ENCODE measurements at places on chromosomes 2 and 18.

GRCh38 chr2:189213250-189213649 is 33.7 kb upstream of the COL5A2 start:
- no peak for DNase-seq

- no peak for DNase-seq
Observed at GRCh38 chr2:33106115-33106514, 159.4 kb downstream of the LTBP1 start.

DNA sequence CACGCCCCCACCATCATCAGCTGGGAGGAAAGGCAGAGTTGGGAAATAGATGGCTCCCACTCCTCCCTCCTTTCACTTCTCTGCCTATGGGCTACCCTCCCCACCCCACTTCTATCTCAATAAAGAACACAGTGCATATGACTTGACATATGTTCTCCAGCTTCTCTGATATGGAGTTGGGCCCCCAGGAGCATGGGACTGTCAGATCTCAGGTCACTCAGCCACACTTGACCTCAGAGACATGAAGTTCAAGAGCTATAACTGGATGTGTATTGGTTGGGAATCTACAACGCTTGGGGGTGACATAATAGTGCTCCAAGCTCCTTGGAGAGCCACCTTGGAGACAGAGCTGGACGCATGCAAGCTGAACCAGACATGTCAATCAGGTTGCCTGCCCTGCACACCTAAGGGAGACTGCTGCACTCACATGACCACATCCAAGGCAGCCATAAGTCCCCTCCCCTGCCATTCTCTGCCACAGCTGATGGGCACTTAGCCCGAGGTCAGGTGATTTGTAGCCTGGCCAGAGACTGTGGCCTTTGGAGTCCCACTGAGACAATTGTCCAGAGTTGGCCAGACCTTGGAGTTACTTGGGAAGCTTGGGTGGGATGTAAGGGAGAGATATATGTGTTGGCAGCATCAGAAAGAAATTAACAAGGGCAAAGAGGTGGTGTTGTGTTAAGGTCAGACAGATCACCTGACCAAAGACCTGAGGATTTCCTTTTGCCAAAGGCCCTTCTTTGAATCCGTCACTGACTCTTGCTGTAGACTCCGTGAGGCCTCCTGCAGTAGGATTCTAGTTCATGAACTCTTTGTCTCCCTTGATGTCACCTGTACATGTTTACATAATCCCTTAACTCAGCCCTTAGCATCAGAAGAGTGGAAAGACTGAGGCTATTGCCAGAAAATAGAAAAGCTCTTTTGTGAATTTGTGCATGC is 3.7 kb downstream of the INHA start:
- no peak for DNase-seq

DNA sequence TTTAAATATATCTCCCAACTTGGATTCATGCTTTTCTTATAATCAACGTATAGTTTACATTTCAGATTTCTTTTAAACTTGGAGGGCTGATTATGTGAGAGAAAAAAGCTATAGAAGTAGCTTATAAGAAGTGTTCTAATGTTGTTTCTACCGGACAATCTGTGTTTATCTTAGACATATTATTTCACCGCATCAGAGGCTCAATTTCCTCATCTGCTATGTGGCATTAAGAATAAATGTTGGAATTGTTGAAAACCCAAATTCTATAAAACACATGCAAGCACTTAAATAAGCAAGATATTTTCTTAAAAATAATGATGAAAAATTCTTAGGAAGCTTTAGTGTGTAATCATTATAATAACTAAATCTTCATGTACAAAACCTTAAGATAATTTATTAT is 407.9 kb downstream of the HRH4 start:
- no peak for DNase-seq

GRCh38 chr2:6770006-6770405 is 95.7 kb downstream of the CMPK2 start:
- DNase-seq: no peak

DNA sequence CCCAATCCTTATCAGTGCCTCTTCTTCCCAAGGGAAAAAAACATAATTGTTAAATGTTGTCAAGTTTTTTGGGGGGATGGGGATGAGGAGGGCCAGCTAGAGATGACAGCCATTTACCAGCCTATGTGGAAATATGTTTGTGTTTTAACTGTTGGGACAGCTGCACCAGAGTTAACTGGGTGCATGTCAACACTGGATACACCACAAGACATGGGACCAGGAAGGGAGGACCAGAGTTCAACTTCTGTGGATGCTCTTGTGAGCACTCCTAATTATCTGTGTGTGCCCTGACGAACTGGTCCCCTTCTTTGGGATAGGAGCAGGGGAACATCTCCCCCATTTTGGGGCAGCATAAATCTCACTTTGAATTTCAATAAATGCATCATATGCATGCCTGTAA is 66.1 kb upstream of the FZD5 start:
- DNase-seq: no peak

GRCh38 chr2:11683966-11684365 is 14.0 kb upstream of the NTSR2 start:
- no peak for DNase-seq

DNA sequence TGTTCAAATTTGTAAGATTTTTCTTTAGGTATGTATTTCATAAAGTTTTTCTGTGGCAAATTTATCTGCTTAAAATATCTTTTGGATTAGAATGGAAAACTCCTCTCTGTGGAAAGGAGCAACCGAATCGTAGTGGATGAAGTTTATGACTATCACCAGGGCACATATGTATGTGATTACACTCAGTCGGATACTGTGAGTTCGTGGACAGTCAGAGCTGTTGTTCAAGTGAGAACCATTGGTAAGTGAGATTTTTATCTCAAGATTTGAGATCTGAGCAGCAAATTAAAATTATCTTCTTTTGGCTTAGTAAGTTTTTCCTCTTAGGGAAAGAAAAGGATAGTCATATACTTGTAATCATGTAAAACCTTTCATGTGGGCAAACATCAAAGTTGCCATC is 14.2 kb downstream of the IL18RAP start:
- DNase-seq: no peak

DNA sequence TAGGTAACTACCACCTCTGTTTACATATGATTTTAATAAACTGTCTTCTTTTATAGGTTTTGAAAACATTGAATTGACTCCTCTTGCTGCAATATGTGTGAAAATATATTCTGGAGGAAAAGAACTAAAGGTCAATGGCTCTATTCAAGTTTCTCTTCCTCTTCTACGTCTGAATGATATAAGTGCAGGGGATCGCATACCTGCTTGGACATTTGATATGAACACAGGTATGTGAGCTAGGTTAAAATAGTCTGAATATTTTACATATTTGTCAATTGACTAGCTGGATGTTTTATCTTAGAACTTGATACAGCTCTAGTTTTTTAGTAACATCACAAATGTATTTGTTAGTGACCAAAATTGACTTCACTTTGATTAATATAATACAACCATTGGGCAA is 57.2 kb downstream of the FAM171B start:
- DNase-seq: no peak

GRCh38 chr18:13624563-13625237 is 101.7 kb downstream of the FAM210A start:
- no peak for DNase-seq

- DNase-seq: no peak
Observed at GRCh38 chr18:31373641-31374040, 2.9 kb upstream of the DSG4 start.

DNA sequence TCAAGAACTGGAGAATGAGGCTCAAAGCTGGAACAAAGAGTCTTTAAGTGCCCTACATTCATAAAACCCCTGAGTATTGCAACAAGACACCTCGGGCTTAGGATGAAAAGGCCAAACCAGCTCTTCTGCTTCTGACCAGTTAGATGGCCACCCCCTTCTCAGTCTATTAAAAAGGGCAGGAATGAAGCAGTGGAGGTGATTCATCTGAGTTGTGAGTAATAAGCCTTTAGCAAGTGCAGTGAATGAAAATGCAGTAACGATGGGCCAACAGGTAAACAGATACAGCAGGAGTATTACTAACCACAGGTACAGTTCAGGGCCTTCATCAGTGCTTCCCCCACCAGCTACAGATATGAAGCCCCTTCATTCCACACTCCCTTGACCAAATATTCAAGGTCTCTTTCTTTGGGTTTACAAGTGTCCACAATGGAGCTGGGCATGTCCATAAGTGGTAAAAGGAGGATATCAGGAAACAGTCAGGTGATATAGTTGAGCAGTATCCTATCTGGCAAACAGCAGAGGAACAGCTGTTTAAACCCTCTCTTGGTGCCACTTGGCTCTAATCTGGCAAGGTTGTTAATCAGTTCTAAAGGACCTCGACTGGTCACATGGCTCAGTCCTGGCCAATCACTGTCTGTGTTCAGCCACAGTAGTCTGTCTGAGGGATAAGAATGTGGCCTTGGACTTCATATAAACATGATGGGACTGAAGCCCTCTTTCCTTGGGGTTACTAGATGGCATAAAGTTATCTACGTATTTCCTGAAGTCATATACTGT is 17.8 kb downstream of the SERPINB13 start:
- no peak for DNase-seq

GRCh38 chr2:150644298-150645067 is 157.0 kb upstream of the RND3 start:
- no peak for DNase-seq

- DNase-seq: no peak
Observed at GRCh38 chr18:21672521-21673267, 31.9 kb downstream of the ABHD3 start.

DNA sequence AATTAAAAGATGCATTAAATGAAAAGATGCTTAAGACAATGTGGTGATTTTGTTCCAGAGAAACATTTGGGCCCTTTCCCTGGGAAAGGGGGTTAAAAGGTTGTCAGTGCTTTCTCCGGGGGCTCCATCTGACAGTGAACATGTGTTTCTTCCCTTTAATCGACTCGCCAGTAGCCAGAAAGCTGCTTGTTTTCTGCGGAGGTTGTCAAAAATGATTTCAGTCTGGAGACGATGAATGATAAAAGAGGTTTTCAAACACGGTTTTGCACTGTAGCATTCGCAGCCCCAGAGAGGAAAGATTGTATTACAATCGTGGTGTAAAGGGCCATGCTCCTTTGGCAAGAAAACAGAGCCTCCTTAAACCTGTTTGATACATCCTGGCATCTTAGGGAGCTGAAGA is 111.5 kb upstream of the MEIS1 start:
- no peak for DNase-seq

DNA sequence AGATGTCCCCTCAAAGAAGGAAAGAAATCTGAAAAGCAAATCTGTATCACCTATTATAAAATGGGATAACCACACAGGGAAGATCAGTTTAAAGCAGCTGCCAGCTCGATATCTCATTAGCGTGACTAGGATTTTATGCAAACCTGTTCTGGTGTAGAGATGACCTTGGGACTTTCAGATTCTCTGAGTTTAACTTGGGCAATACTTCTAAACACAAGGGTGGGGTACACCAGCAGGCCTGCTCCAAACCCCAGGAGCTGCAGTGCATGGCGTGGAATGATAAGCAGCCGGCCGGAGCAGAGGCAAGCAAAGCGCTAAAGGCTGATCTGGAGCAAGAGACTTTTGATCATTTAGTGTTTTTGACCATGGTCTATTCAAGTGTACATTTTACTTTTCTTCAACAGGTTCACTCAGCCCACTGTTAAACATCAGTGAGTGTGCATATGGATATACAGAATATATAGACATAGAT is 4.7 kb downstream of the SERTAD2 start:
- DNase-seq: no peak

GRCh38 chr2:84878896-84879583 is 1.8 kb downstream of the TRABD2A start:
- no peak for DNase-seq

GRCh38 chr2:190466819-190467446 is 58.8 kb downstream of the MFSD6 start:
- no peak for DNase-seq

DNA sequence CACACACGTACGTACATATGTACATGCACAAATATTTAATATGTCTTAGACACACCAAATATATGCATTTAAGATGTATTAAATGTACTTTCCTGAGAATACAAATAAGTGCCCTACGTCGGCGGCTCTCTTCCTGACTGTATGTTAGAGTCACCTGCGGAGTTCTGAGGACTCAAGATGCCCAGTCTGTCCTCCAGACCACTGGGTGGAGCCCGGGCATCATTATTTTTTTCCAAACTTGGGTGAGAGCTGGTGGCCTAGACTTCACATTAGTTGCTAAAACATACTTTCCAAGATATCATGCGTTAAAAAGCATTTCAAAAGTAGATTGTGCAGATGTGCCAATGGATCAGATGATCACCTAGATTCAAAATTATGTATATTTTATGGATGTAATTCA is 2.9 kb downstream of the IL18R1 start:
- DNase-seq: no peak

- DNase-seq: no peak
Observed at GRCh38 chr2:86238354-86238753, 39.1 kb downstream of the MRPL35 start.

DNA sequence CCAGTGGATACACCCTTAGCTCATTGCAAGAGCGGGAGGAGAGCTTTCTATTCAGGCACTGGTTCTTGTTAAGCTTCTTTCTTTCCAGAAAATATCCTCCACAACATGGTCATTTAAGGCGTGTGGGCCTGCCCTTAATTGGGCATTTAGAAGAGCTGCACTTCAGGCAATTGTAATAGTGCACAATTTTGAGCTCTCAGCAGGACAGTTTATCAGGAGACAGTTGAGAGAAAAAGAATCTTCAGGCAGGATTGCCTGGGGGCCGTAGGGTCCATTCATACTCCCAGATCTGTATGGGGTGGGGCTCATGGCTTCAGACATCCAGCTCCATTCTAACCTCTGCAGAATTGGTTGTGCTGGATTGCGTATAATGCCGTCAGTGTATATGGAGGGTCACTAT is 6.0 kb upstream of the EPC2 start:
- DNase-seq: no peak

DNA sequence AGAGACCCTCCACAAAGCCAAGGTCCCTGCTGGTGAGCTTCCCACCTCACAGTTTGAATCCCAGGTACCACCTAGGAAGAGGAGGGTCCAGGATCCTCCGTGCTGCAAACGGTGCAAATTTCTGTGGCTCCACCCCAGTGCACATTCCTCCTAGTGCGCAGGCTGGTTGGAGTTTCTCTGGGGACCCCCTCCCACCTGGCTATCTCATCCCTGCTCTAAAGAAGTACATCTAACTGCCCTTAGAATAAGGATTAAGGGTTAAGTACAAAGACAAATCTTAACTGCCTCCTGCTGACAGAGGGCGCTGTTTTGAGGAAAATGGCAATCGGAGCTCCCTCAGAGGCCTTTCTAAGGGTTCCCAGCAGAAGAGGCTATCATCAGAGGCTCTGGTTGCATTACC is 109.6 kb upstream of the FSIP2 start:
- DNase-seq: peak; percentile 30

GRCh38 chr2:146678516-146678915 is 1166.3 kb upstream of the ACVR2A start:
- DNase-seq: no peak

GRCh38 chr2:199819746-199820145 is 31.2 kb downstream of the FTCDNL1 start:
- no peak for DNase-seq

- DNase-seq: no peak
Observed at GRCh38 chr2:234603619-234604018, 106.7 kb upstream of the ARL4C start.

Data from Jurkat, Clone E6-1 (cell line).